ENCODE measurements at places on chromosomes 5 and 9. TPM values are rescaled to one million over a fixed set of nuclear protein-coding genes. Genes with fewer than 3 reads are reported as not detected.

DNA sequence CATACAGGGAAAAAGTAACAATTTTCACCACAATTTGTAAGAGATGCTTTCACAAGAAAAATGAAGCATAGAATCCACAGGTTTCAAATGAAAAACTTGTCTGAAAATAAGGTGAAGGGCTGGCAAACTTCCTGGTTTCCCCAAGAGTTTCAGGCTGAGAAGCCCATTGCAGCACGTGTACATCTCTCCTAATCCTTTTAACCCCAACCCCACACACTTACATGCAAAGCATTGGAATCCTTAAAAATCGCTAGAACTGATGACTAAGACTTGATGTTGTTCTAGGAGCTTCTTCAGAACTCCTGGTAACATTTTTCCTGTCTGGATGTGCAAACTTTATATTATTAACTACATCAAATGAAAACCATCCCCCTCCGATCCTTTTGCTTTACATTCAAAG lies 317.8 kb upstream of the RGMB start:
- no peaks in the 10 kb centered on the region for H3K36me3 ChIP-seq
- H3K4me3 ChIP-seq = no peak overlapping the region
- no peaks in the 10 kb centered on the region for H3K27me3 ChIP-seq
- H3K4me1 ChIP-seq = no peaks in the 10 kb centered on the region
- DNase-seq = no peak
- H3K27ac ChIP-seq = no peak overlapping the region

DNA sequence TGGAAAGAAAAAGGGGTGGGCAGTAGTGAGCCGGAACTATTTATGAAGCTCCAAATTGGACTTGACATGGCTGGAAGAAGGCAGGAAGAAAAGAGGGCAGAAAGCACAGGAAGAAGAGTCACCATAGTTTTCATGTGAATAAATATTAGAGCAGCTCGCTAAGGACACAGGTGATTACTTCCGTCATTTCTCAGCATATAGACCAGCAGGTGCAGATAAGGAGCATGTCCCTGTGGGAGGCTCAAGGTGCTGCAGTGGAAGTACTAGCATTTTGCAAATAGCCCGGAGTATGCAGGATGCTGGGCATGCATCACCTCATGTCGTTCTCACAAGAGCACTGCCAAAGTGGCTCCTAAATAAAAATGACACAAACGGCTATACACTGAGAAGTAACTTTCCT lies 71.3 kb upstream of the HTR4 start:
- no peaks in the 10 kb centered on the region for H3K4me1 ChIP-seq
- no peak overlapping the region for H3K4me3 ChIP-seq
- DNase-seq = no peak
- H3K27ac ChIP-seq = no peak overlapping the region
- H3K36me3 ChIP-seq = no peaks in the 10 kb centered on the region

GRCh38 chr9:94913550-94913949 lies 187.1 kb downstream of the AOPEP start:
- no peak for DNase-seq
- no peaks in the 10 kb centered on the region for H3K36me3 ChIP-seq
- no peak overlapping the region for H3K4me3 ChIP-seq
- H3K27ac ChIP-seq = no peak overlapping the region

DNA sequence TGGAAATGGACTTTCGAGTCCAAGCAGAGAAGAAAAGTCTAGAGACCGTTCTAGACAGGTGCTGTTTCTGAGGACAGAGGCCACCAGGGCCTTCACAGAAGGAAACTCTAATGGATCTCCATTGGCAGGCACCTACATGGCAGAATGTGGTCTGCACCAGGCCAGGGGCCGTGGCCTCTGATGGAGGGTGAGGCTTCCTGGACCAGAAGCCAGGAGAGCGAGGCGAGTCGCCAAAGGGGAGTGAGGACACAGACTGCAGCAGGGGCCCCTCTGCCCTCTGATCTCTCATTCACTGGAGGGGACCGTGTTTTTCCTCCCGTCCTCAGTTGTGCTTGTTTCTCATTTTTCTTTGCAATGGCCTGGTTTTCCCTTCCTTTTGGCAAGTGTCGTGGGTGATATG lies 41.1 kb downstream of the ALG2 start:
- no peaks in the 10 kb centered on the region for H3K27me3 ChIP-seq
- H3K4me3 ChIP-seq = no peak overlapping the region
- peaks cover 65% of the 10 kb centered on the region for H3K4me1 ChIP-seq
- H3K36me3 ChIP-seq = no peaks in the 10 kb centered on the region

DNA sequence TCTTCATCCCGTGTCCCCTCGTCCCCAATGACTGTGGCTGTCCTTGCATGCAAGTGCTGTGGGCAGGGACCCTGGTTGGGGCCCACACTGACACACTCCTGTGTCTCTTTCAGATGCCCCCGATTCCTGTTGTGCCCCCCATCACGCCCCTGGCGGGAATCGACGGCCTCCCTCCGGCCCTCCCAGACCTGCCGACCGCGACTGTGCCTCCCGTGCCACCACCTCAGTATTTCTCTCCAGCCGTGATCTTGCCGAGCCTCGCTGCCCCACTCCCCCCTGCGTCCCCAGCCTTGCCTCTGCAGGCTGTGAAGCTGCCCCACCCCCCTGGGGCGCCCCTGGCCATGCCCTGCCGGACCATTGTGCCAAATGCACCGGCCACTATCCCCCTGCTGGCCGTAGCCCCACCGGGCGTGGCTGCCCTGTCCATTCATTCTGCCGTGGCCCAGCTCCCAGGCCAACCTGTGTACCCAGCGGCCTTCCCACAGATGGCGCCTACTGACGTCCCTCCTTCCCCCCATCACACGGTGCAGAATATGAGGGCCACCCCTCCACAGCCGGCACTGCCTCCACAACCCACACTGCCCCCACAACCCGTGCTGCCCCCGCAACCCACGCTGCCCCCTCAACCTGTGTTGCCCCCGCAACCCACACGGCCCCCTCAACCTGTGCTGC lies 75.0 kb downstream of the WNK2 start:
- no peak overlapping the region for H3K4me3 ChIP-seq
- DNase-seq = no peak
- no peak overlapping the region for H3K27ac ChIP-seq
- H3K27me3 ChIP-seq = no peaks in the 10 kb centered on the region
- no peaks in the 10 kb centered on the region for H3K36me3 ChIP-seq

DNA sequence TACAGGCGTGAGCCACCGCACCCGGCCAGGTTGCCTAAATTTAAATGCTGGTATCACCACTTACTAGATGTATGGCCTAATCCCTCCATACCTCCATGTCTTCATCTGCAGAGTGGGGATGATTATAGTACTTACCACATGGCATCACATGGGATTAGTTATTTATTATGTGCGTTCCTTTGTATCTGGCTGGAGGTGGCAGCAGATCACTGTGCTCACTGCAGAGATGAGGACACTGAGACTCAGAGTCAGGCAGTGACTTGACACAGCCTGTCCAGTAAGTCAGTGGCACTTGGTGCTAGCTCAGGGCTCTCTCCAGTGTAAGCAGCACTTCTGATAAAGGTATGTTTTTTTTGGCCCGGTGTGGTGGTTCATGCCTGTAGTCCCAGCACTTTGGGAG lies 38.4 kb upstream of the HAND1 start:
- H3K36me3 ChIP-seq = no peaks in the 10 kb centered on the region
- H3K27ac ChIP-seq = no peak overlapping the region
- peaks cover 27% of the 10 kb centered on the region for H3K27me3 ChIP-seq

DNA sequence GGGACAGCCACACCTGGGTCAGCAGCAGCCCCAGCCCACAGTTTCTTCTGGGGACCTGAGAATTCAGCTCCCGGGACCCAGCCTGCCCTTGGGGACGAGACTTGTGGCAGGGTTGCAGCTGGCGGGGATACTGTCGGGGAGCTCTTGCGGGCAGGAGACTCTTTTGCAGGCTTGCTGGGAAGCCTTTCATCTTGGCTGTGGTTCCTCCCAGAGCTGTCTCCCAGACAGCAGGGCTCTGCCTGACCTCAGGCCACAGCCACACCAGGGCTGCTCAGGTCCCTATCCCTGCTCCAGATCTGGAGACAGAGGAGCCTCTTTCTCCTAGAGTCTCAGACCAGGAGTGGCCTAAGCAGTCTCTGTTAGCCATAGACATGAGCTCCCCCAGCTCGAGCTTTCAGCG lies 4.7 kb upstream of the MYMK start:
- peaks cover 6% of the 10 kb centered on the region for H3K4me1 ChIP-seq
- H3K4me3 ChIP-seq = no peak overlapping the region
- no peak overlapping the region for H3K27ac ChIP-seq
- no peaks in the 10 kb centered on the region for H3K36me3 ChIP-seq

- no peaks in the 10 kb centered on the region for H3K4me1 ChIP-seq
- no peak overlapping the region for H3K27ac ChIP-seq
- H3K27me3 ChIP-seq = peaks cover 6% of the 10 kb centered on the region
- H3K36me3 ChIP-seq = no peaks in the 10 kb centered on the region
Observed at GRCh38 chr9:138003485-138004190, 126.1 kb downstream of the CACNA1B start.

DNA sequence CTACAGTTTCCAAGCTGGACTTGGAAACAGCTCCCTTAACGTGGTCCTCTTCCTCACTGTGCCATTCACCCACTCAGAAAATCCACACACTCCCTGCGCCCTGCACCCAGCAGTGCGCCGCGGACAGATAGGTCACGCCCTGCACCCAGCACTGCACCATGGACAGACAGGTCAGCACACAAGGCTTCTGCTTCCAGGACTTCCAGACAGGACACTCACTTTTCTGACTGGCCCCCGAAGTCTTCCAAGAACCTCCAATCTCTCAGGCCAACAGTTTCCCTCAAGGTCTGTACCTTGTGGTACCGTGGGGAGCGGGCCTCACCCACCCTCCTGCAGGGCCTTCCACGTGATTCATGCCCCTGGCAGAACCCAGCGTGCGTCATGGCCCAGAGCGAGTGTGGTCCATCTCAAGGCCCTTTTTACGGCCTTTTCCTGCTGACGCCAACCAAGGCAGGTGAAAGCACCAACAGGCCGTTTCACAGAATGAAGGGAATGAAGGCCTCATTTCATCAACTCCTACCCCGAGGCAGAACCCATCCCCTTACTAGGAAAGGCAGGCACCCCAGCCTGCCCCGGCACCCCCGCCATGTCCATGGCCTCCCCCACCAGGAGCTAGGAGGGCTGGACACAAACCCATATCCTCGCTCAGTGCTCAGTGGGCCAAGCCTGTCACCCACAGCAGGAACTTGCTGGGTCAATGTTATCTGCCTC lies 17.3 kb downstream of the VAV2 start:
- no peak overlapping the region for H3K4me3 ChIP-seq
- H3K27ac ChIP-seq = no peak overlapping the region
- no peak for DNase-seq

DNA sequence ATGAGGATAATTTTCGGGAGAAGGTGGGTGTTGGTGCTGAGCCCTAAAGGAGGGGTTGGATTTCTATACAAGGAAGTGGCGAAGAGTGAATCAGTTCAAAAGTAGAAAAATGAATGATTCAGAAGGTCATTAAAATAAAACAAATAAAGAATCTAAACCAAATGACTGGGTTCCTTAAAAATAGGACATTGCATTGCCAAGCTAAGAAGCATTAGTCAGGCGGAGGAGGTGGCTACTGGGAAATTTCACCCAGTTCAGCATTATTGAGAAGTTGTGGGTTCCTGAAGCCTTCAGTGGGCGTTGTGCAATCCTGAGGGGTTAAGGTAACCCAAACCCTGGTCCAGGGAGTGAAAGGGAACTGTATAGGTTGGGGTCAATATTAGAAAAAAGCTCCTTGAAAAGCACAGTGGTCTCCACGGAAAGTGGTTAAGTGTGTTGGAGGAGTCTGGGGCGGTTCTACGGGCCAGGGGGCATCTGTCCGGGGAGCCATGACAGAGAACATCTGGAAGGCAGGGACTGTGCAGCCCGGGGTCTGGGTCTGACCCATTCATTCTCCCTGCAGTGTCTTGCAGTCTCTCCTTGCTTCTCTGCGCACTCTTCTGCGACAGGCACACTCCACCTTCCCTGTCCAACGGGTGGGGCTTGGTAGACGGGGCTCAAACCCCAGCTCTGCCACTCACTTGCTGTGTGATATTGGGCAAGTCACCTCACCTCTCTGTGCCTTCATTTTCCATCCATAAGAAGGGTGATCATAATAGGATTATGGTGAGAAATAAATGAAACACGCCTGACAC lies 27.6 kb upstream of the DUSP1 start:
- DNase-seq = no peak

- H3K27ac ChIP-seq = no peak overlapping the region
- no peak for DNase-seq
- H3K36me3 ChIP-seq = no peaks in the 10 kb centered on the region
- peaks cover 8% of the 10 kb centered on the region for H3K27me3 ChIP-seq
- H3K4me3 ChIP-seq = no peak overlapping the region
Observed at GRCh38 chr5:140607031-140607430, 25.9 kb downstream of the CD14 start.

- no peak overlapping the region for H3K27ac ChIP-seq
- DNase-seq = no peak
- H3K4me1 ChIP-seq = peaks cover 46% of the 10 kb centered on the region
- H3K4me3 ChIP-seq = peak overlapping the region; percentile 6
- H3K27me3 ChIP-seq = peaks cover 90% of the 10 kb centered on the region
Observed at GRCh38 chr9:21967169-21967568, 27.0 kb downstream of the CDKN2A start.

- H3K27ac ChIP-seq = no peak overlapping the region
- DNase-seq = no peak
Observed at GRCh38 chr9:78325846-78326360, 29.0 kb downstream of the PSAT1 start.

DNA sequence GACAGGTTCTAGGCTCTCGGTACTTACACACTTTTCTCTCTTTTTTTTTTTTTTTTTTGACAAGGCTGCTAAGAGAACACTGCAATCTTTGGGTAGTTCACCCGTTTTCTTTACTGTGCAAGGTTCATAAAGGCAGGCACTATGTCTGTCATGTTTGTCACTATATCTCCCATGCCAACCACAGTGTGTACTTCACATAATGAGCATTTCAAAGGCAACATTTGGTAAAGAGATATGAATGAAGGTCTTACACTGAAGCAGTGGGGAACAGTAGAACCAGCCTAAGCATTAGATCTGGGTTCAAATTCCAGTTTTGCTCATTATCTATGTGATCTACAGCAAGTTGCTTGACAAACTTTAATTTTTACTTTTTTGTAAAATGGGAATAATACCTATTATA lies 1.5 kb upstream of the HMGCR start:
- no peak overlapping the region for H3K4me3 ChIP-seq
- DNase-seq = no peak
- H3K27ac ChIP-seq = no peak overlapping the region
- H3K27me3 ChIP-seq = no peaks in the 10 kb centered on the region
- H3K4me1 ChIP-seq = peaks cover 25% of the 10 kb centered on the region

- no peak for DNase-seq
- no peak overlapping the region for H3K4me3 ChIP-seq
- H3K4me1 ChIP-seq = no peaks in the 10 kb centered on the region
- H3K36me3 ChIP-seq = no peaks in the 10 kb centered on the region
- no peaks in the 10 kb centered on the region for H3K27me3 ChIP-seq
Observed at GRCh38 chr9:81664638-81665222, 24.6 kb downstream of the TLE1 start.

GRCh38 chr9:123954518-123955280 lies 24.8 kb upstream of the DENND1A start:
- no peaks in the 10 kb centered on the region for H3K36me3 ChIP-seq
- no peak overlapping the region for H3K27ac ChIP-seq
- no peaks in the 10 kb centered on the region for H3K4me1 ChIP-seq
- DNase-seq = no peak

The LCN15 gene
- total RNA-seq = not detected

The TMEM252 gene
- total RNA-seq = not detected

The RNF208 gene
- 4.5 TPM for total RNA-seq

The NIM1K gene
- 0.50 TPM for total RNA-seq

The MARVELD2 gene
- total RNA-seq = 0.26 TPM

The LCN9 gene
- total RNA-seq = not detected

The SH3RF2 gene
- not detected for total RNA-seq

The ATP10B gene
- not detected for total RNA-seq
